ENCODE measurements at places on chromosomes 1 and 21.

GRCh38 chr21:38496224-38496623, 2.1 kb downstream of the ERG start:
- DNase-seq: no peak

- DNase-seq: no peak
These were observed 355.2 kb upstream of the GREM2 start for GRCh38 chr1:240967070-240967724.

GRCh38 chr1:67588178-67588855, 96.7 kb upstream of the GADD45A start:
- no peak for DNase-seq

- peak; percentile 23 for DNase-seq
These were observed 1.1 kb downstream of the HUNK start for GRCh38 chr21:31873696-31874599.

Data from stimulated activated CD4-positive, alpha-beta T cell treated with anti-CD3 and anti-CD28 coated beads, Interleukin-15, amount 100 ng/mL, for 48 hours (primary cell).